ELR (cell line): ENCODE measurements at places on chromosomes 13 and 19.

- DNase-seq: no peak
Measured at GRCh38 chr13:34020388-34020787, 202.4 kb downstream of the RFC3 start.

- DNase-seq: peak; percentile 48
Measured at GRCh38 chr13:94481941-94482340, 2.5 kb upstream of the DCT start.

DNA sequence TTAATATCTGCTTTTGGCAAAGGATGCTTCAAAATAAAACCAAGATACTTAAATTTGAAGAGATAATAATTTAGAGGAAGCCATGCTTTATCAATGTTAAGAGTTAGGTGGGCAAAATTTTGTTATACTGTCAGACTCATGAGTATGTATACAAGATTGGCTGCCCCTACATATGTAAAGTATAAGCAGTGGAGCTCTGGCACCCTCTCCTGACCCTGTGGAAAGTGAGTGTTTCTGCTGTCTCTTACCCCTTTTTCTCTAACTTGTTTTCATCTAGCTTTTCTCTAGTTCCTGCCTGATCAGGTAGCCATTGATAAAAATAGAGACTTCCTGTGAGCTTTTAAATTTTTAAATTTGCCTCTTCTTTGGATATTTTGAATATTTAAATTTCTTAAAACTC is 710.9 kb upstream of the SPRY2 start:
- DNase-seq: peak; percentile 33

DNA sequence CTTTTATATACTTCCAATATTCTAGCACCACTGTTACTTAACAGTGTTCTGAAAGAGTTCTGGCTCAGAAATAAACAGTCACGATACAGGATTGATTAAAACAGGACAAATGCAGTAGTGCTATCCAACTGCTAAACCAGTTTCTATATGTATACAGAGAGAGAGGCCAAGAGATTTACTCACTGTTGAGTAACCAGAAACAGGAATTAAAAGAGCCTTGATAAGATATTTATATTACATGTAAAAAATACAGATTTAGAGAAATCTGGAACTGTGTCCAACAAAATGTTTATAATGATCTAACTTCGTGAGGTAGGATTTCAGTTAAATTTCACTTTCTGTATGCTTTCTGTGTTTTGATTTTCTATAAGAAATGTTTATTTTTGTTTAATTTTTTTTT is 116.6 kb downstream of the CDK8 start:
- no peak for DNase-seq

GRCh38 chr13:51241720-51242119 is 19.5 kb downstream of the FAM124A start:
- DNase-seq: peak; percentile 25

- DNase-seq: no peak
Measured at GRCh38 chr13:100350601-100351000, 238.0 kb downstream of the GGACT start.

GRCh38 chr13:31797154-31797775 is 57.9 kb downstream of the RXFP2 start:
- DNase-seq: peak; percentile 80

GRCh38 chr13:97945792-97946419 is 7.6 kb upstream of the IPO5 start:
- DNase-seq: peak; percentile 79
